ENCODE measurements at places on chromosomes 13 and 19.

DNA sequence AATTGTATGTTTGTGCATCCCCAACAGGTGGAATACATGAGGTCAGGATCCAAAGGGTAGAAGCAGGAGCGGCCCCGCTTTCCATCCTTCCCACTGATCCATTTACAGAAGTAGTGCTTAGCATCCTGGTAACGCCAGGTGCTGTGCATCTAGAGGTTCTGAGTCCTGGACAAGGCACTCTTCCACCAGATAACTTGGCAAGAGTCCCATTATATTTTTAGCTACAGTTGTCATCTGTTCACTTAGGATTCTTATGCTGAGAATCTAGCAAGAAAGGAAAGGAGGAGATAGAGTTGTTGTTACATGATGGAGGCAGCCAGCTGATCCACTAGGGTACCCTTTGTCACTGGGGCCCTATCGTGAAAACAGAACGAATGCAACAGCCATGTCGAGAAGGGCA, 389.5 kb upstream of the ZNF507 start:
- DNase-seq: no peak

DNA sequence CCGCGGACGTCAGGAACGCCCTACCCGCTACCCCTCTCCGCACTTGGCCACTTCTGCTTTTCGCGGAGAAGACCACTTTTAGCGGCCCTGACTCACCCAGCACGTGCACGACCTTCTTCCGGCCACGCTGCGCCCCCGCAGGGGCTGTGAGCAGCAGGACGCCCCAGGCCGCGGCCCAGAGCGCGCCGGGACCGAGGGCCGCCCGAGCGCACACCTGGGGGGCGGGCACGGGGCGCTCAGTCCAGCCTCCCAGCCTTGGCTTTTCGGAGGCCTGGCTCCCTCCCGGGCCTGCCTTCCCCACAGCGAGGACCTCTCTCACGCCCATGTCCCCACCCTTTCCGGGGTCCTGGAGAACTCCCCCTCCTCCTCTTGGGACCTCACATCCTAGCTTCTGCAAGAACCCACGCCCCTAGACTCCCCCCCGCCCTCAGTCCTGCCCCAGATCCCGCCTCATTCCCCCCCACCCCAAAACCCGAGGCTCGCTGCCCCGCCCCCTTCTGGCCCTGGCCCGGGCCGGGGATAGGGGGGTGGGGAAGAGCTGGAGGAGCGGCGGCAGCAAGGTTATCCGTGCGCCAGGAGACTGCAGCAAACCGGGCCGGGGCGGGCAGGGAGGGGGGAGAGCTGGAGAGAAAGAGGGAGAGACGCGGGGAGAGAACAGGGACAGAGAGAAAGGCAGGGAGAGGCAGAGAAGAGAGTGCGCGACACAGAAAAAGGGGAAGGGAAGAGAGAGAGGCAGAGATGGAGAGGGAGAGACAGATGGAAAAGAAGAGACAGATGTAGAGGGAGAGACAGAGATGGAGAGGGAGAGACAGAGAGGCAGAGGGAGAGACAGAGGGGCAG, 11.5 kb downstream of the TM6SF2 start:
- DNase-seq: no peak

DNA sequence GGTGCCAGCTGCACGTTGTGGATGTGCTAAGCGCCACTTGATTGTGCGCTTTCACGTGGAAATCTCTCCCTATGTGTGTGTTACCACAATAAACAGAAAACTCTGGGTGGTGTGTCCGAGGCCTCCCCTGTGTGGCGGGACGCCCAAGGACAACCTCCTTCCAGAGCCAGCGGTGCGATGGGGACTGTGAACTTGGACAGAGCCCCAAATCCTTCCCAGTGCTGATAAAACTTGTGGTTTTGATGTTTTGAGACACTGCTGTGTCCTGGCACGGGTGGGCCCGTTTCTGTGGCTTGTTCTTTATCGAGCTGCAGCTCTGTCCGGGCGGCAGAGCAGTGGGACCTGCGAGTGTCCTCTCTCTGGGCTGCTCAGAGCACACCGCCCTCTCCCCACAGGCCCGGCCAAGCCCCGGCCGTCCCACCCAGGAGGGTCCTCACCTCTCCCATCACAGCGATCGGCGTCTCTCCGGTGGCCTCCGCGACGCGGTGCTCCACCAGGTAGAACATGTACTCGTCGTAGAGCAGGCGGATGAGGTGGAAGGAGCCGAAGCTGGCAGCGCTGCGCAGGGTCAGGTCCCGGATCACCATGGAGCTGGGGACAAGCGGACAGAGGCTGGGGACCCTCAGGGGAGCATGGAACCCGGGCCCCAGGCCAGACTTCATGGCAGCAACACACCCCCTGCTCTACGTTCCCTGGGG, 18.8 kb upstream of the RANBP3 start:
- no peak for DNase-seq

DNA sequence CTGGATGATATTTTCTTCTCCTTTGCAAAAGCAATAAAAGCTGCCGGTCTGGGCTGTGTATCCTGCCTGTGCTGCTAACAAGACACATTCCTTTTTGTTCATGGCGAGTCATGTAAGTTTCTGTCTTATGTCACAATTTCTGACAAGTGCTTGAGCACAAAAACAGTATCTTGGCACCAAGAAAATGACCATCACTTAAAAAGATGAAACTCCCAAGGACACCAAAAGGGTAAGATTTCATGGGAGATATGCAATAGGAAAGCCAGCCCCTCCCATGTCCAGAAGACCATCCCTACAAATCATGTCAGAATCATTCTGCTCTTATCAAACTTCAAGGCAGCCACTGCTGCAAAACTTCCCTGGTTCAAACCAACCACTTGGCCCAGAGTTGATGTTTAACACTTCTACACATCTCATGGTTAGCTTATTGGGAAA, 375.4 kb upstream of the ZNF507 start:
- no peak for DNase-seq

GRCh38 chr19:57664269-57665127, 4.2 kb upstream of the ZSCAN4 start:
- DNase-seq: no peak

GRCh38 chr13:114222461-114222968, 12.2 kb upstream of the CDC16 start:
- no peak for DNase-seq

DNA sequence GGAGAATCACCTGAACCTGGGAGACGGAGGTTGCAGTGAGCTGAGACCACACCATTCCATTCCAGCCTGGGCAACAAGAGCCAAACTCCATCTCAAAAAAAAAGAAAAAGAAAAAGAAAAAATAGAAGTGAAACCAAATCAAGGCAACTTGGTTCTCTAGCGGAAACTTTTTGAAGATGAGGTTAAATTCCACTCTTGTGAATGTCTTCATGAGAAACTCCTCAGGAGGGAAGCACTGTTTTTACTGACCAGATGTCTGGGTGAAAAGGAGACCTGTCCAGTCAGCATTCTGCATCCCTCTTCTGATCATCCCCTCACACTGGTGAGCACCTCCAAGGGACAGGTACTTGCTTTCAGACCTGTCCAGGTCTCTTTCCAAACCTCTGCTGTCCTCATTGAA, 15.8 kb downstream of the BRD4 start:
- no peak for DNase-seq

GRCh38 chr13:106919133-106919532, 351.2 kb upstream of the ARGLU1 start:
- DNase-seq: no peak

- DNase-seq: no peak
Observed at GRCh38 chr13:43269037-43269481, 245.7 kb downstream of the DNAJC15 start.

GRCh38 chr19:4969772-4970531, 1.0 kb downstream of the KDM4B start:
- DNase-seq: no peak

GRCh38 chr13:89695343-89696257, 1651.9 kb upstream of the MIR17HG start:
- no peak for DNase-seq

- DNase-seq: peak; percentile 6
Observed at GRCh38 chr19:41225238-41226052, 6.4 kb downstream of the AXL start.

GRCh38 chr13:98773921-98774320, 21.4 kb upstream of the SLC15A1 start:
- no peak for DNase-seq

GRCh38 chr19:34017024-34017423, 155.3 kb upstream of the LSM14A start:
- no peak for DNase-seq

- no peak for DNase-seq
Observed at GRCh38 chr19:4051175-4052101, 15.3 kb downstream of the ZBTB7A start.

Measured in CD4-positive, alpha-beta T cell treated with Interleukin-6 at 100 ng/mL for 8 hours (primary cell).